ENCODE measurements at places on chromosomes 4 and X.

- DNase-seq = no peak
These were observed 144.2 kb upstream of the GEMIN8 start for GRCh38 chrX:14173873-14174272.

DNA sequence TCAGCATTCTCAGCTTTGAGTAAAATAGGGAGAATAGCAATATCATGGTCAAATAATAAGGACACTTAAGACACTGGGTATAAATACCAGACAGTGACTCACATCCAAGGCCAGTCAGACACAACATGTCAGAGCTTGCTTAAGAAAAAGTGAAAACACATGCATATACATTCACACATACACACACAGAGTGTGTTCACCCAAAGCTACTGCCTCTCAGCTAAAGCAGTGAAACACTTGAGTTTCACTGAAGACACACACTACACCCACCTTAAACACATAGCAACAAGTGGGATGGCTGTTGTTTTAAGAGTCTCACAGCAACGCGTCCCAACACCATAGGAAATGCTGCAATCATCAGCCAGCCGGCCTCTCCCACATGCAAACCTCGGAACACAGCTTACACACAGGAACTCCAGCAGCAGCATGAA is 14.4 kb downstream of the SHROOM4 start:
- no peak for DNase-seq

GRCh38 chrX:66698273-66699204 is 59.7 kb upstream of the EDA2R start:
- DNase-seq = no peak

- peak; percentile 16 for DNase-seq
These were observed 343.9 kb downstream of the UNC5C start for GRCh38 chr4:95204873-95205272.

DNA sequence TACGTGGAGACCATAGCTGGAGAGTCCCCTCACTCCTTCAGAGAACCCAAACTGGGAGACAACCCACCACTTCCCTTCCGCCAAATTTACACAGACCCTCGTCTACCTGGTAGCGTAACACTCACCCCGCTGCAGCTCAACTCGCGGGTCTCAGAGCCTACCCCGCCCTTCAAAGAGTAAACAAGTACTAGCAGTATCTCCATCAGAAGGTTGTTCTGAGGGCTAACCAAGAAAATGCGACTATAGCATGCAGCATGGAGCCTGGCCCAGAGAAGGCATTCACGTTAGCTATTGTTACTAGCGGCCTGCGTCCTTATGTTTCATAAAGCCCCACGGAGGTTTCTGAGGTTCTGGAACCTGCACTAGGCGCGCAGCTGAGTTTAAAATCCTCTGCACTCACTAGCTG is 531 bp upstream of the MANBA start:
- no peak for DNase-seq

DNA sequence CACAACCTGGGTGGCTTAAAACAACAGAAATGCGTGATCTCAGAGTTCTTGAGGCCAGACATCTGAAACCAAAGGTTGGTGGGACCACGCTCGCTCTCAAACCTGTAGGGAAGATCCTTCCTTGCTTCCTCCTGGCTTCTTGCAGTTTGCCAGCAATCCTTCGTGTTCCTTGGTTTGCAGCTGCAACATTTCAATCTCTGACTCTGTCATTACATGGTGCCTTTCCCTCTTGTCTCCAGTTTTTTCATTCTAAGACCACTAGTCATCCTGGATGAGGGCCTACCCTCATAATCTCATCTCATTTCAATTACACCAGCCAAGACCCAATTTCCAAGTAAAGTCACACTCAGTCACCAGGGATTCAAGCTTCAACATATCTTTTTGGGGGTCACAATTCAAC is 388.0 kb downstream of the GPM6A start:
- no peak for DNase-seq

- DNase-seq = peak; percentile 43
These were observed 593 bp downstream of the ELF4 start for GRCh38 chrX:130109429-130110378.

DNA sequence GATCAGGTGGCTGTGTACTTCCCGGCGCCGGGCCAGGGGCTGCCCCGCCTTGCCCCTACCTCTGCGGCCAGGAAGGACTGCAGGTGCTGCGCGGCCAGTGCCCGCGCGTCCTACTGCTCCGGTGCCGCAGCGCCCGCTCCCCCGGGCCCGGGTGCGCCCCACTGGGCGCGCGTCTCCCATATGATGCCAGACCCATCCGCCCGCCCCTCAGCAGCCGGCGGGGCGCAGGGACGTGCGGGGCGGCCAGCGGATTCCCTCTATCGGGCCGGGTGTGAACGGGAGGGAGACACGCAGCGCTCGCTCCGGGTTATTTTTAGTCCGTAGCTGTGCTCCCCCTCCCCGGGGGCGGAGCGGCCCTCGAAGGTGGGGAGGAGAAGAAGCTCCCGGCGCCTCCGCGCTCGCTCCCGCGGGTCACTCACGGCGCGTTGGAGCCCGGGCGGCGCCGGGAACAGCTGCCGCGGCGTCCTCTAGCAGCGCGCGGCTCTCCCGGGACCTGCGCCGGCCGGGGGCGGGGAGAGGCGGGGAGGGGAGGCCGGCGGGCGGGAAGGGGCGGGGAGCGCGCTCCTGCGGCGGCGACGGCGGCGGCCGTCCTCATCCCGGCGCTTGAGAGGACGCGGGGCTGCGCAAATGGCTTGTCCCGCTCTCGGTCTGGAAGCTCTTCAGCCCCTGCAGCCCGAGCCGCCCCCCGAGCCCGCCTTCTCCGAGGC is 103.6 kb downstream of the UCHL1 start:
- DNase-seq = no peak

DNA sequence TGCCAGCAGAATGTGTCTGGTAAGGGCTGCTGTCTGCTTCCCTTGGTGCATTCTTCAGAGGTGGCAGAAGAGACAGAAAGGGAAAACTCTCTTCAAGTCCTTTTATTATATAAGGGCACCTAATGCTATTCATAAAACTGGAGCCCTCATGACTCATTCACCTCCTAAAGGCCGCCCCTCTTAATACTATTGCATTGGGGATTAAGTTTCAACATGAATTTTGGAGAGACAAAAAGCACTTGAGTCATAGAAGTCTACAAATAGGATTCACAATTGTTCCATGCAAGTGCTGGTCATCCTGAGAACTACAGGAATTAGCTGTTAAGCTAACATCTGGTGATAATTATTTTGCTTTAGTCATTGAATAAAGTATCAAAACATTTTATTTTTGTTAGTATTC is 349.5 kb downstream of the HS3ST1 start:
- no peak for DNase-seq

DNA sequence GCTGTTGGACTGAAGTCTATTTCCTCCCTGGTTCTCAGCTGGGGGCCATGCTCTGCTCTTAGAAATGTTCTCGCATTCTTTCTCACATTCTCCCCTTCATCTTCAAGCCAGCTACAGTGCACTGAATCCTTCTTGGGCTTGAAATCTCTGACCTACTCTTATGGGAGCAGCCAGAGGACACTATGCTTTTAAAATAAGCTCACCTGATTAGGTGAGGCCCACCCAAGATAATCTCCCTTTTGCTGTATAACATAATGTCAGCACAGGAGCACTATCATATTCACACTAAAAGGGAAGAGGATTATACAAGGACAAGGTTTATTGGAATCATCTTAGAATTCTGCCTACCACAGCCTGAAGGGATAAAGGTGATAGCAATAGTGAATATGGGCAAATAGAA is 146.3 kb downstream of the ZNF674 start:
- no peak for DNase-seq

GRCh38 chr4:87241336-87241735 is 20.9 kb upstream of the KLHL8 start:
- no peak for DNase-seq

GRCh38 chr4:95563638-95564337 is 15.0 kb upstream of the UNC5C start:
- no peak for DNase-seq

- DNase-seq = no peak
These were observed 23.0 kb downstream of the ATG4A start for GRCh38 chrX:108114541-108114940.

DNA sequence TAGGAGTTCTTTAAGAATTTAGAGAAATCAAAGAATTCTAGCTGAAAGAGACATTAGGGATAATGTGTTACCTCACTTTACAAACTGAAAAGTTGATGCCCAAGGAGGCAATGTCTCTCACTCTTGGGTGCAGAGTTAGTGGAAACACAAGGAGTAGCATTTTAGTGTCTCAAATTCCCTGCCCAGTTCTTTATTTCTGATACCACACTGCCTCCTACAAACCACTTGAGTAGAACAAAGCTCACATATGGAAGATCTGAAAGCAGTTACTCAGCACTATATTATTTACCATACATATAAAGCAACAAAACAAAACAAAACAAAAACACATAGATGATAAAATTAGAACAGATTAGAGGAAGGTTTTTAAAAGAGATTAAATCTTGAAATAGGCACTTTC is 124.2 kb downstream of the REELD1 start:
- DNase-seq = no peak

DNA sequence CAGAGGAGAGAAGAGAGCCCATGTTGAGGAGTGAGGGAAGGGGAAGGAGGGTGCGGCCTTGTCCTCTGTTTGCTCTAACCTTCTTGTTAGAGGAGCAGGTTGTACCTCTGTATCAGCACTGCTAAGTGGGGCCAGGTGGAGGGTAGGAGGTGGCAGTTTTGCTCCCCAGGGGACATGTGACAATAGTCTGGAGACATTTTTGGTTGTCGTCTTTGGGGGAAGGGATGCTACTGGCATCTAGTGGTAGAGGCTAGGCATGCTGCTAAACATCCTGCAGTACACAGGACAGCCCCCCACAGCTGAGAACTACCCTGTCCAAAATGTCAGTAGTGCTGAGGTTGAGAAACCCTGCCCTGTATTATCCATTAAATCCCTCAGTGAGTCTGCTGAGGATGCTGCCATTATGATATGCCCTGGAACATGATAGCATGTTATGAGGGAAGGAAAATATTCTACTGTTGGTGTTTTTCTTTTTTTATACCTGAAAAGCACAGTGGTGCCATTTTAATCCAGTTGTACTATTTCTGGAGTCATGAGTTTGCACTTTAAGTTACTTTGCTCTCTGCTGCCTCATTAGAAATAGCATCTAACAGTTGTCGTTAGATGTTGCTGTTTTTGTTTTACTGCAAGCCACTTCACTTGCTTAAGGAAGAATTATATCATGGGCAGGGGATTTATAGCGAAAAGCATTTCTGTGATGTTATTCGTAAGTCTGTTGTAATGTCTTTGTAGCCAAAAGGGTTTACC is 90.6 kb downstream of the LRP2BP start:
- peak; percentile 64 for DNase-seq

- no peak for DNase-seq
These were observed 348.5 kb upstream of the NR3C2 start for GRCh38 chr4:148790691-148791090.

- no peak for DNase-seq
These were observed 59.1 kb downstream of the PRPS1 start for GRCh38 chrX:107687445-107687844.

GRCh38 chr4:163595580-163595979 is 101.1 kb downstream of the TMA16 start:
- DNase-seq = peak; percentile 32

DNA sequence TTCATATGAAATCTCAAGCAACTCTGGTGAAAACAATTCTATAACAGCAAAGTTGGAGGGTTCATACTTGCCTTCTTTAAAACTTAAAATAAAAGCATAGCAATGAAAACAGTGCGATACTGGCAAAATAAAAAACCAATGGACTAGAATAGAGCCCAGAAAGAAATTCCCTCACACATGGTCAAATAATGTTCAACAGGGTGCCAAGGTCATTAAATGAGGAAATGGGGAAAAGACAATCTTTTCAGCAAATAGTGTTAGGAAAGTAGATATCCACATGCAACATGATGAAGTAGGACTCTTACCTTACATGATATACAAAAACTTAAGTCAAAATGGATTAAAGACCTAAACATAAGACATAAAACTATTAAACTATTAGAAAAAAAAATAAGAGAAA is 970.2 kb upstream of the AGA start:
- no peak for DNase-seq

- DNase-seq = no peak
These were observed 23.8 kb downstream of the SHROOM3 start for GRCh38 chr4:76458825-76459224.

DNA sequence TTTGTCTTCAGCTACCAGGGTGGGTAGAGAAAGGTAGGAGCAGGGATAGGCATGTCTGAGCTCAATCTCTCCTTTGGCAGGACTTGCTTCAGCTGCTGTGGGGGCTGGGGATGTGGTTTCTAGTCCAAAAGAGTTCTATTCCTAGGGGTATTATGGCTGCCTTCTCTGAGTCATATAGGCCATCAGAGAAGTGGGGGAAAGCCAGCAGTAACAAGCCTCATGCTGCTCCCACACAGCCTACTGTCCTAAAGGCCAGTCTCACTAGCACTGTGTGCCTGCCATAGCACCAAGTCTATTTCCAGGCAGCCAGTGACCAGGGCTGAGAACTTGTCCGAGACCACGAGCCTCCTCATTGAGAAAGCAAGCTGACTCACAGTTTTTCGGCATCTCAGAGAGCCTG is 270.6 kb downstream of the DCAF12L2 start:
- DNase-seq = no peak

GRCh38 chrX:12076046-12076445 is 62.2 kb upstream of the FRMPD4 start:
- no peak for DNase-seq

- no peak for DNase-seq
These were observed 173.1 kb upstream of the MAP3K15 start for GRCh38 chrX:19688426-19688825.

- peak; percentile 24 for DNase-seq
These were observed 30.9 kb downstream of the CD38 start for GRCh38 chr4:15809058-15809457.

GRCh38 chrX:31212856-31213748 is 141.3 kb upstream of the FTHL17 start:
- no peak for DNase-seq

DNA sequence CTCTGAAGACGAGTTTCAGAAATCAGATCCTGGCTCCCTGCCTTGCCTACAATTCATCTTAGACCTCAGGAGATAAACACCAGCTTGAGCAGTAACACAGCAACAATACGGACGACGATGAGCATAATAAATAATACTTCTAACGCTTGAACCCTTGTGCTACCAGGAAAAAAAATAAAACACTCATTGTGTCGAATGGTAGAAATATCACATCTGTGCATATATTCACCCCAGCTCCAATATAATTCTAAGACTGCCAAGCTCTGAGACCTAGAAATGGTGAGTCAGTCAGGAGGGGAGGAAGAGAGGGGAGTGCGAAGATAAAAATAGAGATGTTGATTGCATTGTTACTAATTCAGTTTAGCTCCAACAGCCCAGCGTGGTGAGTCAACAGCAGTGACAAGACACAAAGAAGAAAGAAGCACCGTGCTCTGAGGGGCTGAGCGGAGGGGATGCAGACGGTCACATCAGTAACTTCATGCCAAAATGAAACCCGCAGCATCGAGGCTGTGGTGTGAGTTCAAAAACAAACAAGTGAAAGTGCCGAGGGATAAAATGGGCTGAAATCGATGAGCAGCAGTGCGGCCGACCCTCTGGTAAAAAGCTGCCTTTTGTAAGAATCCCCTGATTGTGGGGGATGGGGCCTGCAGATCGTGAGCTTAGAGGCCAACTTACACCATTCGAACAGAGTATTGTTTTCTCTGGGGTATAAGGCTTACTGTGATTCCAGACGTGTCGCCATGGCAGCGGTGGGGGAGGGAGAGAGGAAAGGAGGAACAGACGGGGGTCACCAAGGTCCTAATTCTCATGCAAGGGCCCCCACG is 150.4 kb downstream of the MGST2 start:
- DNase-seq = peak; percentile 69

- no peak for DNase-seq
These were observed 235.4 kb downstream of the MAML3 start for GRCh38 chr4:139918591-139918990.

GRCh38 chr4:158714937-158715336 is 8.3 kb downstream of the PPID start:
- no peak for DNase-seq
